ENCODE measurements at places on chromosomes 3 and 15. TPM values are rescaled to one million over a fixed set of nuclear protein-coding genes. Genes with fewer than 3 reads are reported as not detected.

DNA sequence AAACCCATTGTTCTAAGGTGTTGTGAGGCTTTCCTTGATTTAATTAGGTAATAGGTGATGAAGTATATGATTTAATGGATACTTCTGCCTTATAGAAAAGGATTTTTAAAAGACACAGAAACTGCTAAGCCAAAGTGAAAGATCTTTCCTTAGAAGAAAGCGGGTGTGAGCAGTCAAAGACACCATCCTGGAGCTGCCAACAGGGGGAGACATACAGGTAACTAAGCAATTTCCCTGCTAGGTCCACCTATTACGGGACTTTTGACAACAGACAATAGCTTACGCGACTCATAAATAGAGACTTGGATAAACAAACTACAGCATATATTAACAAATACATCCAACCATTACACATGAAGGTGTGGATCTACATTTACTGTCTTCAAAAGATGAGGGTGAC lies 669.5 kb downstream of the SQOR start:
- no peak for DNase-seq

The FRMD4B gene
- total RNA-seq, result 0.52 TPM

The MITF gene
- 6.1 TPM for total RNA-seq

- DNase-seq, result no peak
Measured at GRCh38 chr15:35595656-35596055, 49.7 kb upstream of the DPH6 start.

DNA sequence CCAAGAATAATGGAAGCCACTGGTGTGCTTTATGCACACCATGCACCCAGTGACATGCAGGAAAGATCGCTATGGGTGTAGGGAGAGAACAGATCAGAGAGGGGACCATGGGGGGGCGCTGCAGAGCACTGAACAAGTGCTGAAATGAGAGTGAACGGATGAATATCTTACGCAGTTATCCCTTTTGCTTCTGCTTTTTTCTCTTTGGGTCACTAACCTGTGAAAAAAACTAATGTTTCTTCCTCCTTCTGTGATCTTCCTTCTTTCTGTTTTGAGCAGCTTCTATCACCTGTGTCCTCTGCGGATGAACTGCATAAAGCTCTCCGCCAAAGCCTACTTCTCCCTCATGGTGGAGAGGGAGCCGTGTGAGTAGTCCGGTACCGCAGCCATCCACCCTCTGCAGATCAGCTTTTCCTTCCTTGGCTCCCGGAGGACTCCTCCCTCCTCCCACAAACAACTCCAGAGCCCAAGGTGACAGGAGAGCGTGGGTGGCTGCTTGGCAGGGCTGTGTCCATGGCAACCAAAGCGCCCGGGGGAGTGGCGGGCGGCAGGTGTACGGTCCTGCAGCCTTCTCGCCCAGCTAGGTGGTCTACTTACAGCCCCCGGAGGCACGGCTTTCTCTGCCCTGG lies 106.2 kb downstream of the DGKG start:
- DNase-seq, result peak; percentile 77

The ALDH1A3 gene
- total RNA-seq, result 0.30 TPM

The GOLGA8S gene
- total RNA-seq, result 0.44 TPM

The SLC22A13 gene
- total RNA-seq, result 1.2 TPM

DNA sequence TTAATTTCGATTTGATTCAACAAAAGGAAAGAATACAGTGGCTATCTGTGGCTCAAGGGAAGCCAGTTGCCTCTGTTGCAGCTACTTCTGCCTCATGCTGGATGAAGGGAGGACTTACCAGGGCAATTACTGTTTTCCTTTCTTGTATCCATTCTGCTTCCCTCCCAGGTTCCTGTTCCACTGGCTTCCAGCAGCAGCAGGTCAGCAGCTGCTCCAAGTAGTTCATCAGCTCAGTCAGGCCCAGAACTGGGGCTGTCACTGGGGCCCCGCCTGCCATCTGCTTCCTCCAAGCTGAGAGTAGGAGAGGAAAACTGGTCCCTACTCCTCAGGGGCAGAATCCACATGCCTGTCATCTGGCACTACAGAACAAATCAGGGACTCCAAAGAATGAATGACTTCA lies 48.6 kb upstream of the ULK4 start:
- DNase-seq, result no peak

DNA sequence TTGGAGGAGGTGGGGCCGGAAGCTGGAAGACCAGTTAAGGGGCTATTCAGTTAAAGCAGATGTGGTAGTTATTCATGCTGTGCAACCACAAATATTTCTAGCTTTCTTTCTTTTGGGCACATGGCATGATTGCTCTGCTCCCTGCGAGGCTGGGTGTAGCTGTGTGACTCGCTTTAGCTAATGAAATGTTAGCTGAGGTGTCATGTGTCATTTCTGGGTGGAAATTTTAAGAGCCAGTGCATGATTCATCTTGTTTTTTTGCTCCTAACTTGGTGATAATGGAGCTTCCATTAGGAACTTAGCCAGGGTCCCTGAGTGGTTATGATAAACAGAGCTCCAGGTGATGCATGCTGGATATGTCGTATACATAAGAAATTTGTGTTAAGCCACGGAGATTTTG lies 300.6 kb downstream of the SATB1 start:
- no peak for DNase-seq

The ARPP21 gene
- total RNA-seq, result 3.5 TPM

The ZNF502 gene
- not detected for total RNA-seq

GRCh38 chr15:69576035-69576526 lies 123.5 kb downstream of the RPLP1 start:
- no peak for DNase-seq

- peak; percentile 82 for DNase-seq
Measured at GRCh38 chr3:82505079-82505756, 743.8 kb upstream of the GBE1 start.

GRCh38 chr3:177110895-177111294 lies 86.4 kb downstream of the TBL1XR1 start:
- no peak for DNase-seq

The RGMA gene
- total RNA-seq, result 12.4 TPM

DNA sequence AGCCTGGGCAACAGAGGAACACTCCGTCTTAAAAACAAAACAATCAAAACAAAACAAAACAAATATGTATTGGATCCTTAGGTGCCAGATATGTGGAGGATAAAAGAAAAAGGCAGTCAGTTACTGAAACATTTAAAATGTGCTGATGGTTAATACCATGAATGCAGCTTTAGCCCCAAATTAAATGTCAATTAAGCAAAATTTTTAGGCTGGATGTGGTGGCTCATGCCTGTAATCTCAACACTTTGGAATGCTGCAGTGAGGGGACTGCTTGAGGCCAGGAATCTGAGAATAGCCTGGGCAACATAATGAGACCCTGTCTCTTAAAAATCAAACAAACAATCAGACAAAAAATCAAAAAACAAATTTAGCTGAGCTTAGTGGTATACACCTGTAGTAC lies 8.5 kb upstream of the CHMP2B start:
- DNase-seq, result no peak

DNA sequence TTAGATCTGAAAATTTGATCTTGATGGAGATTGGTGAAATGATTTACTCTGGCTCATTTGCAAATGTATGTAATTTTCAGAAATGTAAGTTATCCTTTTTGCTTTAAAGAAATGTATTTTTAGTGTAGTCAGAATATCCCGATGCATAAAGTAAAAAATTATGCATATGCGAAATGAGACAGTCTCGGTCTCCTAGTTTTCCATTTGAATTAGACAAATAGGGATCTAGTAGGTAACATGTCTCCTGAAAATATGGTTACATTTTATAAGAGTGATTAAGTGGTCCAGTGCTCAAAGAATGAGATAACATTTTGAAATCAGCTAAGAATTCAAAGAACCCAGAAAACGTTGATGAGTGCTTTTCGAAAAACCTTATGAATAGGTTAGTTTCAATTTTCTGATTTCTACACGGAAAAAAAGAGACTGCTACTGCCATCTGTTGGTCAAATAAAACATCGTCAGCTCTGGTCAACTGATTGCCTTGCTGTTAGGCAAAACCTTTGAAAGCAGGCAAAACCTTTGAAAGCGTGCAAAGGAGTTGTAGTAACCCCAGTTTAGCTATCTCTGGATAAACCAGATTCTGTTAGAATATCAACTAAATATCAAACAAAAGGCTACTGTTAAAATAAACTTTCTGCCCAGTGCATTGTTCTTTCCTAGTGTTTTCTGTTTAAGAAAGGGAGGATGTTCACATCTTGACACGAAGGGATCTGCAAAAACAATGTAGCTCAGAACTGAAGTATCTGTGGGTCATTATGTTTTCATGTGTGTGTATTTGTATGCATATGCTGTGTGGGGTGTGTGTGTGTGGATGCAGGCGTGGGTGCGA lies 59.3 kb upstream of the CHMP2B start:
- DNase-seq, result no peak

DNA sequence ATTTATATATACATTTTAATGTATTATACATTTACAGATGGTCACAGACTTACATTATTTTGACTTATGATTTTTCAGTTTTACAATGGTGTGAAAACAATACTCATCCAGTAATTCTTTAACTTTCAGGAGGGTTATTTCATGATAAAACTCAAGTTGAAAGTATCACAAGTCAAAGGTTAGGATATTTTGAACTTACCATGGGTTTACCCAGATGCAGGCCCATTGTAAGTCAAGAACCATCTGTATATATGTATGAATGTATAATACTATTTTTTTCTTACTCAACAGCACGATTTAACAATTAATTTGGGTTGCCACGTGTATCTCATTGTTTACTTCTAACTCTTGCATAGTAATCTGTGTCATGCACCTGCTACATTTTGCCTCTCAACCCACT lies 1002.0 kb downstream of the OTOL1 start:
- DNase-seq, result no peak

DNA sequence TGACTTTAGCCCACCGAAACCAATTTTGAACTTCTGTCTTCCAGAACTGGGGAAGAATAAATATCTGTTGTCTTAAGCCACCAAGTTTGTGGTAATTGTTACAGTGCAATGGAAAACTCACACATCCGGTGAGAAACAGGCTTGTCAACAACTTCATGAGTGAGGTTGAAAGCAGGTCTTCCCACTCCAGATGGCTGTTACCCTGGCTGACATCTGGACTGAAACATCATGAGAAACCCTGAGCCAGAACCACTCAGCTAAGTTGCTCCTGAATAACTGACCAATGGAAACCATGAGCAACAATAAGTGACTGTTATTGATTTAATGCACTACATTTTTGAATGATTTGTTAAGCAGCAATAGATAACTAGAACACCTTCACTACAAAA lies 10.3 kb downstream of the ACSBG1 start:
- no peak for DNase-seq

- DNase-seq, result peak; percentile 85
Measured at GRCh38 chr3:73624017-73624820, 522 bp downstream of the PDZRN3 start.

DNA sequence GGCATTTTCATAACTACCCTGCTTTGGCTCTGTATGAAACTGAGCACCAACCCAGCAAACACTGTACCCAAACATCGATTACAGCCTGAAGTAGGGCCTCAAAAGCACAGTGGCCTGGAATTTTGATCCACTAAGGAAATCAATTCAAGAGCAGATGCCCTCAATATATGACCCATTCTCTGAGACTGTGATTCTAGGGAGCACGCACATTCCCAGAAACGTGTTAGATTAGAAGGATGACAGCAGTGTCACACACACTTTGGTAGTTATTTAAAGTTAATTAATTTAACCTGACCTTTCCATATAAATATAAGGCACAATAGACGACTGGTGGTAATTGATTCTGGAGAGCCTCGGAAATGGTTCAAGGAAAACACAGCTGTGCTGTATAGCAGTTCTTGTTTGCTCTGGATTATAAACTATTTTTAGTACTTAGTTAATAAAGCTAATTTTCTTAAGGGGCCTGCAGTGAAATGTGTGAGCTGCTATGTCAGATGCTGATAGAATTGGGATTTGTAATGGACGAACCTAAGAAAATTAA lies 126.3 kb upstream of the ZNF385D start:
- DNase-seq, result no peak

DNA sequence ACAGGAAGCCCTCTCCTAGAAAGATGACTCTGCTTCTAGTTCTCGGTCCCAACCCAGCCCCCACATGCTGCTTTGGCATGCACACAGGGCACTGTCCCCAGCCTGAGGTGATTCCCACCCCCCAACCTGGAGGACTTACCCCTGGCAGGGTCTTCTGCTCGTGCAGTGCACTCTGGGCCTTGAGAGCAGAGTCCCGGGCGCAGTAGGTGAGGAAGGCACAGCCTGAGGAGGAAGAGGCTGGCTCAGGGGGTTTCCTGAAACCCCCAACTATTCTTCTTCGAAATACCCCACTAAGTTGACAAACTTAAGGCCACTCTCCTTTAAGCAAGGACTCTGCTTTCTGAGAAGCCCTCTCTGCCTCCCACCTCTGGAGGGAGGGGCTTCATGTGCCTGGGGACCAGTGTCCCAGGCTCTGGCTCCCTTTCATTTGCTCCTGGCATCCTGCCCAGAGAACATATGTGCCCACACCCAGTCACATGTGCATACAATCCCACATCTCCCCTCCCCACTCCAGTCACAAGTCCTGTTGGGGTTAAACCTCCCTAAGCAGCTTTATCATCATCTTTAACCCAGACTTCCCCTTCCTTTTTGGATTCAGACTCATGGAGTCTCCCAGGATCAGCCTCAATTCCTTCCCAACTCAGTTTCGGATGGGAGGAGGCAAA lies 4.1 kb downstream of the CELF6 start:
- DNase-seq, result peak; percentile 69

GRCh38 chr3:131907796-131908195 lies 127.0 kb downstream of the CPNE4 start:
- no peak for DNase-seq

The ZDHHC19 gene
- not detected for total RNA-seq

- no peak for DNase-seq
Measured at GRCh38 chr15:38868326-38869114, 303.9 kb upstream of the RASGRP1 start.

DNA sequence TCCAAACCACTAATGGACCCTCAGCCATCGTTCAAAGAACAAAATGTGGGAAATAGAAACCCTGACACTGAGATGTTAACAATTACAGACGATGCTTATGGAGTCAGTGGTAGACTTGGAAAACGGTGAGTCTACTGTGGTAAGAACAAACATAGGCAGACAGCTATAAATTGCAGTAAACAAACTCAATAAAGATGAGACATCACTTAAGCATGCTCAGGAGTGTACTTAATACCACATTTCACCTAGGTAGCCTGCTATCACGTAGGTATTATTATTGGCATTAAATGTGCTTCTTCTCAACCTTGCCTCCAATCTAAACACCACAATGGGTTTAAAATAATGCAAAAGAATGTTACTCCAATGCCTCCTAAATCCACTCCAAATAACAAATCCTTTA lies 2.5 kb downstream of the OSBPL10 start:
- no peak for DNase-seq

The RASGRP1 gene
- 0.26 TPM for total RNA-seq

DNA sequence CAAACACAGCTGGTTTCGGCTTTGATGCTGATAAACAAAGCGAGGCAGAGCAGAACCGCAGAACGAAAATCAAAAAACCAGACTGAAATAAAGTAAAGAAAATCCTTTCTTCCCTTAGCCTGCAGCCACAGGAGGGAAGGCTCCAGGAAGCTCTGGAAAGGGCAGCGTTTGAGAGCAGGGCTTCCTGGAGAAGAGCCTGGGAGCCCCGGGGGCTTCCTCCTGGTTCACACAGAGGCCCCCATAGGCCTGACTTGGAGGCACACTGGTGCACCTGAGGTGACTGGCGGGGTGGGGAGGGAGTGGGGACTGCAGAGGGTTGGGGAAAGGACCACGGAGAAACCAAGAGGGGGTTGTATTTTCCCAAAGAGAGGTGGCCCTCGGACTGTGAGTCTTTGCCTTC lies 98.8 kb upstream of the WNT5A start:
- no peak for DNase-seq
